HS-27A (cell line): ENCODE measurements at places on chromosomes 2 and 18.

GRCh38 chr2:64757126-64757525 is 103.4 kb upstream of the SERTAD2 start:
- DNase-seq = no peak

DNA sequence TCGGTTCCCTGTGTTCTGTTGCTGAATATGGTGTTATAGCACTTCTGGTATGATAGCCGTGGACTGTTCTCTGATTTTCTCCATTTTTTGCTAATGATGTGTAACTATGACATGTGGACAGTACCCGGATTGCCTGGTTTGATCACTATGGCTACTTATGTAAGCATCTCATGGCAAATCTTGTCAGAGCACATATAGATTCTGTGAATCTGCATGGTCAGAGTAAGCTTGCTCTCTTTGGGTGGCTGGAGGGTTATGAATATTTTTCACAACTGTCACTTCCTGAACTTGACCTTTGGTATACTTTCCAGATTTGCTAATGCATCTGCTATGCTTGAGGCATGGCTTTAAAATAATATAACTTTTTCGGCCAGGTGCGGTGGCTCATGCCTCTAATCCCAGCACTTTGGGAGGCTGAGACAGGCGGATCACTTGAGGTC is 36.8 kb upstream of the ATP8B1 start:
- DNase-seq = peak; percentile 90

DNA sequence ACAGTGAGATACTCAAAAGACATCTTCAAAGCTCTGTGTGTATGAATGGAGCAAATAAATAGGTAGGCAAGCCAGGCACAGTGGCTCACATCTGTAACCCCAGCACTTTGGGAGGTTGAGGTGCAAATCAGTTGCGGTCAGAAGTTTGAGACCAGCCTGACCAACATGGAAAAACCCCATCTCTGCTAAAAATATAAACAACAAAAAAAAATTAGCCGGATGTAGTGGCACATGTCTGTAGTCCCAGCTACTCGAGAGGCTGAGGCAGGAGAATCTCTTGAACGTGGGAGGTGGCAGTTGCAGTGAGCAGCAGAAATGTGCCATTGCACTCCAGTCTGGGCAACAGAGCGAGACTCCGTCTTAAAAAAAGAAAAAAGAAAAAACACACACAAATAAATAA is 945.1 kb upstream of the PIK3C3 start:
- no peak for DNase-seq

GRCh38 chr2:43609290-43609918 is 13.6 kb upstream of the THADA start:
- DNase-seq = no peak
